ENCODE measurements at places on chromosomes 2 and 18.
A peak's percentile ranks its signal among the peaks of the same experiment; 100 is the strongest.

GRCh38 chr2:19711470-19712372 lies 190.1 kb downstream of the TTC32 start:
- no peak for DNase-seq

DNA sequence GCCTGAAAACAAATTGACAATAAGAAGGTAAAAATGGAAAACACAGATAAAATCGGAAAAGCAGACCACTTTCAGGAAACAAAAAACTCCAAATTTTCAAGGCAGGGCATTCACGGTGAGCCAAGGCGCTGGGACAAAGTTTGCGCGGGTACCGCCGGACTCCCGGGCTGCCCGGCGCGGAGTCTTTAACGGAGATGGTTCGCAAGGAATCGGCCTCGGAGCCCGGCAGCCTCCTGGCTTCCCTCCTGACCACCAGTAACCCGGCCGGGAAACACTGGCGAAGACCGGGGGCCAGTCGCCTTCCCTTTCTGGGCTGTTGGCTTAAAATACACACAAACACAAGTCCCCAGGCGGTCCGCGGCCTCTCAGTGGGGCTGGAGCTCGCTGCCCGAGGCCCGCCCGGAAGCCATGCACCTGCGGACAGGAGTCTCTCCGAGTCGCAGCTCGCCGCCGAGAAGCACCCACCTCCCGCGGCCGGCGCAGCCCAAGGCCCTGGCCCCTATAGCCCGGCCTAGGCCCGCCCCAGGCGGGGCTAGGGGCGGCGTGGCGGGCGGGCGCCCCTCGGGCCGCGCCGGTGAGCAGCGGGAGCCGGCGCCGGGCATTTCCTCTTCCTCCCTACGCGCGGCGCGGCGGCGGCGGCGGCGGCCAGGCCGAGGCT lies 622 bp upstream of the KCMF1 start:
- no peak for DNase-seq

GRCh38 chr2:128309280-128310093 lies 9.2 kb downstream of the HS6ST1 start:
- DNase-seq: no peak

DNA sequence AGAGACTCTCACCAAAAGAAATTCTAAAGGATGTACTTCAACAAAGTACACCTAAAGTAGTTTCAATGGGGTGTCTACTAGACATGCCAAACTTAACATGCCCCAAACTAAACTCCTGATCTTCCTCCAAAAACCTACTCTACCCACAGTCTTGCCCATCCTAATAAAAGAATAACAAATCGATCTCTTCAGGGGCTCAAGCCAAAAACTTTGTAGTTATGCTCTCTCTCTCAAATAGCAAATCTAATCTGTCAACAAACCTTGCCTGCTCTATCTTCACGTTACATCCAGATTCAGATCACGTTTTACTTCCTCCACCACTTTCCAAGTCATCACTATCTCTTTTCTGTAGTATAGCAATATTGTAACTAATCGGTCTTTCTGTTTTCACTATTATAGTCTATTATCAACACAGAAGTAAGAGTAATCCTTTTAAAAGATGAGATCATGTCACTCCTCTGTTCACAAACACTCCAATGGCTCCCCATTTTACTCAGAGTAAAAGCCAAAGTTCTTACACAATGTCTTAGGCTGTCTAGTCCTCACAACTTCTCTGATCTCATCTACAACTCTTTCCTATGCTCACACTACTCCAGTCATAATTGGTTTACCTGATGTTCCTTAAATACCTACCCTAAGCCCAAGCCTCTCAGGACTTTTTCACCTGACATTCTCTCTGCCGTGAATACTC lies 79.9 kb downstream of the THADA start:
- no peak for DNase-seq

- no peak for DNase-seq
Measured at GRCh38 chr2:100350661-100351185, 28.4 kb upstream of the LONRF2 start.

- no peak for DNase-seq
Measured at GRCh38 chr2:232237464-232237863, 141.1 kb upstream of the ALPP start.

- peak; percentile 7 for DNase-seq
Measured at GRCh38 chr2:63192169-63192888, 141.7 kb downstream of the OTX1 start.

GRCh38 chr2:181789827-181790448 lies 101.6 kb upstream of the ITPRID2 start:
- DNase-seq: no peak

- DNase-seq: peak; percentile 4
Measured at GRCh38 chr2:234437642-234438304, 59.1 kb downstream of the ARL4C start.

- DNase-seq: no peak
Measured at GRCh38 chr2:216216951-216217903, 108.1 kb downstream of the XRCC5 start.

DNA sequence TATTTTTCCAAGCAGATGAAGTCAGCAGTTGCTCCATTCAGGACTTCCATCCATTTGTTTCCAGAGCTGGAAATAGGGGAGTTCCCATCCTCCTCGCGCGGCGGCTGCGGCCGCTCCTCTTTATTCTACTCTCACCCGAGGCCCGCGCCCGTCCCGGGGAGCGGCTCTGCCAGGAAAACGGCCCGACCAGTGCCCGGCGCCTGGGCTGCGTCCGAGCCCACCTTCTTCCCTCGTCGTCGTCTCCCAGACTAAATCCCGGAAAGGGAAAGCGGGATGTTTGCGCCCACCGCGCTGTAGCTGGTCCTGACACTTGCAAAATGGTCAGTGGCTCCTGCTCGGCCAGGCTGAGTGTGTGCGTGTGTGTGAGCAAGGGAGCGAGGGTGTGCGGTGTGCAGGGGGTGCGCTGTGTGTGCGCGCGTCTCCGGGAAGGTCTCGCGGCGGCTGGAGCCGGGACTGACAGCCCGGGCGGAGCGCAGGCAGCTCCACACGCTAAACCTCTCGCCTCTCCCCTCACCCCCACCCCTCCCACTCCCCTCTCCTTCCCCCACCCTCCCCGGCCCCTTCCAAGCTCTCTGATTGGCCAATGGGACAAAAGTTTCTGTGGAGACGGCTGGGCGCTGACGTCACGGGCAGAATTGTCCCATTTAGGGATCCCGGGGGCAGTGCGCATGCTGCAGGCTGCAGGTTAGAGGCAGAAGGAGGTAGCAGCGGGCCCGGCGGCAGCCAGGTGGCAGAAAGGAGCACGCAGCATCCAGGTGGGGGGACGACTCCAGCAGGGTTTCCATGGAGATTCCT lies at the start of gene NOL4:
Gene NOL4, minus strand, starts transcription at position 491 of the 795 bp plus-strand sequence. CDS start 1,660 bp downstream, outside the sequence.
- peak; percentile 95 for DNase-seq

- no peak for DNase-seq
Measured at GRCh38 chr2:230807729-230808128, 57.0 kb upstream of the ITM2C start.

DNA sequence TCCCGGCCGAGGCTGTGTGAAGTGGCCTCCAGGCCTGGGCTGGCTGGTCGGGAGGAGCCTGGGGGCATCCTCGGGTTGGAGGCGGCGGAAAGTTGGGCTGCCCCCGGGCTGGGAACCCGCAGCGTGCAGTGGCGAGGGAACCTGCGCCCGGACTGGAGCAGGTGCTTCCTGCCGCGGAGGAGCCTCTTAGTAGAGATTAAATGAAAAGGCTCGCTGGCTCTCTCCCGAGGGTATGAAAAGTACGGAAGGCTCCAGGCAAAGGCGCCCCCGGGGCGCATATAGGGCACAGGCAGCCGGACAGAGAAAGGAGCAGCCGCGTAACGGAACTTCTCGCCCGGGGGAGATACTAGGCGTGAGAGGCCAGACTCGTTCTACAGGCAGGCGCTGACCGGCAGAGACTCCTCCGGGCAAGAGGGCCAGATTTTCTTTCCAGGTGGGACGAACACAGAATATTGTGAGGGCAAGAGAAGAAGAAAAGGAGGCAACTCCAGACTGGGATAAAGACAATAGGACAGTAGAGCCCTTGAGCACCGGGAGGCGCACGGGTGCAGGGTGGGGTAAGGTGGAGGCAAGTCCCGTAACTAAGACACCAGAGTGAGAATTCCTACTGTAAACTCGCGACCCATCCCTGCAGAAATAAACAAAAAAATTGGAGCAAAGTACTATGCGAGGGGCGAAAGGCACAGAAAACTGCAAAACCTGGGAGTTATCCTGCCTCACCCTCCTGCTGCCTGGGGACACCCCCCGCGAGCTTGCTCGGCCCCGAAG lies 816 bp downstream of the CDH2 start:
- DNase-seq: no peak

- no peak for DNase-seq
Measured at GRCh38 chr2:157107460-157107859, 150.0 kb upstream of the GALNT5 start.

DNA sequence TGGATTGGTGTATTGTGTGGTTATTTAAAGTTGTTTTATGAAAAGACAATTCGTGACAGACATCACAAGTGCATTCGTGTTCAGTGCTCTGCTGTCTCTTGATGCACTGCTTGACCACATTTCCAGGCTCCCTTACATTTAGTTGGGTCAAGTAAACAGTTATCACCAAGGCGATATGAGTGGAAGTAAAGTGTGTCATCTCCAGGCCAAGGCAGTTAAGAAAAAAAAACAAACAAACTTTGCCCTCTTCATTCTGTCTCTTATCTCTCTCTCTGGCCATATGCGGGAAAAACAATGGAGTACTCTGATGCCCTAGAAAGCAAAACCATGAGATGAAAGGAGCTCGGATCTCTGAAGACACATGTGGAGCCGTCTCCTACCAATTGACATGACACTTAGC lies 131.1 kb downstream of the DSEL start:
- no peak for DNase-seq

- peak; percentile 13 for DNase-seq
Measured at GRCh38 chr18:2654928-2655177, 673 bp upstream of the SMCHD1 start.

DNA sequence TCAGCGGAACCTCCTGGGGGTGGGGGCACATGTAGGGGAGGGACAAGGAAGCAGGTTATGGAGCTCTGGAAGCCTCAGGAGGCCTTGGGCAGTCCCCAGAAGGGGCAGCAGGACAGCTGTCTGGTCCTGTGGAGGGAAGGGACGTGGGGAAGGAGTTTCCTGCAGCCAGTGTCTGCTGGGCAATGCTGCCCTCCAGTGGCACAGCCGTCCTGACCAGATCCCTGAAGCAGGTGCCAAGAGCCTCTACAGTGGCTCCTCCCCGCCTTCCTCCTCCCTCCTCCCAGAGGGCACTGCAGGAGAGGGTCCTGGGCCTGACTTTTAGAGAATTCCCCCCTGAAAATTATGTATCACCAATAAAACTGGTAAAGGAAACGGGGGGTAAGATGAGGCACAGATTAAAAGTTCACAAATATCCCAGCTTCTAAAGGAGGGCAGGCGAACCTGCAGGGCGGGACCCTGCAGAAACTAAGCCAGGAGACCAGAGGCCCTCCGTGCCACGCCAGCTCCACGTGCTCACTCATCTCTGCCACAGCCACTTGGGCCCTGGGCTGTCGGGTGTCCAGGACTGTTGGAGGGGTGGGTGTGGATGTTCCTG lies 258.5 kb downstream of the TWIST2 start:
- peak; percentile 3 for DNase-seq

DNA sequence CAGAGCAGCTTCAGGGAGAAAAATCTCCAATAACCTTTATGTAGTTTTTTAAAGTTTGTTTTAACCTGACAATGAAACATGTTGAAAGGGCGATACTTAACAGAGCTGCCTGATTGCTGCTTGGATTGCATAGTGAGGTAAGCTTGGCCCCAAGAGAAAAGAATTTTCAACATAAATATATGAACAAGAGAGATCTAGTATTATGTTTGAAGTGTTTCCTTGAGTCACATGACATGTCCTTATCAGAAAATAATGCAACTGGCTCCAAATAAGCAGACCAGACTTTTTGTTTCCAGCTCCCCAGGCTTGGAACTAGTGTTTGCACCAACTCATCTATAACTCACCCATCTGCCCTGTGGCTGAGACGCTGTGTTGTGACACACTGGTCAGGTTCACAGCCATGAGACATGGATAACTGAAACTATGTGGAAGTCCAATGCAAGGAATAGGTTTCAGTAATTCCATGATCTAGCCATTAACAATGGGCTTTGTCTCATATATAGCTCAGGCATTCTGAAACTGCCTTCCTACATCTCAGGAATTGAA lies 44.7 kb downstream of the ABCB11 start:
- no peak for DNase-seq

GRCh38 chr2:126449677-126450076 lies 206.3 kb upstream of the GYPC start:
- no peak for DNase-seq

- no peak for DNase-seq
Measured at GRCh38 chr2:157743051-157743450, 114.4 kb upstream of the ACVR1C start.

GRCh38 chr2:27667446-27667845 lies 3.8 kb downstream of the SLC4A1AP start:
- DNase-seq: no peak

DNA sequence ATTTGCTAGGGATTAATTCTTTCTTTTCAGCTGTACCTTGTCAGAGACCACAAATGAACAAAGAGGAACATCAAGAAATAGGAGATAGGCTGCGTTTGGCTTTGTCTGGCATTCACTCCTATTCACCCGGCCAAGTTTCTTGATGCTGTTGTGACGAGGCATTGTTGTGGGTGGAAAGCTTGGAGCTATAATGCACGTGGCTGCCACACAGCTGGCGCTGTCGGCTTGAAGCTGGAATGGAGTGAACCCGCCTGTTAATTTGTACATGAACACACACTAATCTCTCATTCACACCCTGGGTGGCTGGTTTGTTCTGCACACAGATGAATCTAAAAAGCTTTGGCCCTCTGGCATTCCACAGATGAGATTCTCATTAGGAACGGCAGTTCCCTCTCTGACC lies 274.9 kb upstream of the GYPC start:
- DNase-seq: no peak

DNA sequence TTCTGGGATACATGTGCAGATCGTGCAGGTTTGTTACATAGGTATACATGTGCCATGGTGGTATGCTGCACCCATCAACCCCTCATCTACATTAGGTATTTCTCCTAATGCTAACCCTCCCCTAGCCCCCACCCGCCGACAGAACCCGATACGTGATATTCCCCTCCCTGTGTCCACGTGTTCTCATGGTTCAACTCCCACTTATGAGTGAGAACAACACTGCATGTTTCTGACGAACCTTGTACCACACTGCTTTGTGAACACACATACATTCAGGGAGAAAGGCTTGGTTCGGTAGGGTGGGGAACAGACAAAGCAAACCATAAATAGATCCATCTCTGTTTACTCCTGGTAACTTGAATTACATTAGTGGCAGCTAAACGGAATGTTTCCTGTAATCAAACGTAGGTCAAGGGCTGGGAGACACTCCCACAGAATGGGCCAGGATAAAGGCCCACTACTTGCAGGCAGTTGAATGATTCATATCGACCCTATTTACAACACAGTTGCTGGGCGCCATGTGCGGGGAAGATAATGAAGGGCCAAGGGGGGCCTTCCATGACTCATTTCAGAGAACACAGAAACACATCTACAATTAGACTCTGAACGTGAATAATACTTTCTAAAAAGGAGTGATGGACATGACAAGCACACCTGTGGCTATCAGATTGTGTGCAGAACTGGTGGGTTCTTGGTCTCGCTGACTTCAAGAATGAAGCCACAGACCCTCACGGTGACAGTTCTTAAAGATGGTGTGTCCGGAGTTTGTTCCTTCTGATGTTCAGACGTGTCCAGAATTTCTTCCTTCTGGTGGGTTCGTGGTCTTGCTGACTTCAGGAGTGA lies 56.8 kb upstream of the KIDINS220 start:
- DNase-seq: no peak
